ENCODE measurements at places on chromosomes 13 and 19.

DNA sequence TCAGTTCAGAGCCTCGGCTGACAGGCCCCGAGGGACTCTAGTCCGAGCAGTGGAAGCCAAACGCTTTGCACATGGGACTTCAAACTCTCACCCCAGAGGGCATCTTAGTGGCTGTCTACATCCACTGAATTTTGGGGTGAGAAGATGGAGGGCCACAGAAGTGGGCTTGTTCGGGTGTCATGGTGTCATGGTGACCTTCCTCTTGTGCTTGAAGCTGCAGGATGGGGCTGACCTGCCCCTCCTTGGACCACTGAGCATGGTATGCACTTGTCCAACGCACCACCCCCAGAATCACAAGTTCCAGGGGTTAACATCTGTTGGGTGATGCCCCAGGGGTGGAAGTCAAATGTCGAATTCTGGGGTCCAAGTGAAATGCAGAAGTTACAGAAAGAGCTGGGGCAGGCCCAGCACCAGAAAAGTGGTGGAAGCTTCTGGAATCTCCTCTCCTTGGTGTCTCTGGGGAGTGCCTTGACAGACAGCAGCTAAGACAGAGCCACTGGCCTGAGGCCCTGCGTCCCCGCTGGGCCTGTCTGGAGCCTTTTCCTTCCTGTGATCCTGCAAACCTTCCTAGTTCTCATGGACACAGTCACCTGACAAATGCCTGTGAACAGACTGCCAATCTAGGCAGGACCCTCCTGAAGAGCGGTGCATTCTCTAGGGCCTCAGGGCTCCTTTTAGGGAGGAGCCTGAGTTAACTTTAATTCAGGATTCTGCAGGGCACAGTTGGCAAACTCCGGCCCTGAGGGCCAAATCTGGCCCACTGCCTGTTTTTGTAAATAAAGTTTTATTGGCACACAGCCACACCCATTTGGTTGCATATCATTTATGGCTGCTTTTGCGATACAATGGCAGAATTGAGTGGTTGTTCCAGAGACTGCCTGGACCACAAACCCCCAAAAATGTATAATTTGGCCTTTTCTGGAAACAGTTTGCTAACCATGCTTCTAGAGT lies 65.1 kb upstream of the RANBP3 start:
- no peak for DNase-seq

- no peak for DNase-seq
Measured at GRCh38 chr13:114046431-114046975, 72.6 kb upstream of the C13orf46 start.

DNA sequence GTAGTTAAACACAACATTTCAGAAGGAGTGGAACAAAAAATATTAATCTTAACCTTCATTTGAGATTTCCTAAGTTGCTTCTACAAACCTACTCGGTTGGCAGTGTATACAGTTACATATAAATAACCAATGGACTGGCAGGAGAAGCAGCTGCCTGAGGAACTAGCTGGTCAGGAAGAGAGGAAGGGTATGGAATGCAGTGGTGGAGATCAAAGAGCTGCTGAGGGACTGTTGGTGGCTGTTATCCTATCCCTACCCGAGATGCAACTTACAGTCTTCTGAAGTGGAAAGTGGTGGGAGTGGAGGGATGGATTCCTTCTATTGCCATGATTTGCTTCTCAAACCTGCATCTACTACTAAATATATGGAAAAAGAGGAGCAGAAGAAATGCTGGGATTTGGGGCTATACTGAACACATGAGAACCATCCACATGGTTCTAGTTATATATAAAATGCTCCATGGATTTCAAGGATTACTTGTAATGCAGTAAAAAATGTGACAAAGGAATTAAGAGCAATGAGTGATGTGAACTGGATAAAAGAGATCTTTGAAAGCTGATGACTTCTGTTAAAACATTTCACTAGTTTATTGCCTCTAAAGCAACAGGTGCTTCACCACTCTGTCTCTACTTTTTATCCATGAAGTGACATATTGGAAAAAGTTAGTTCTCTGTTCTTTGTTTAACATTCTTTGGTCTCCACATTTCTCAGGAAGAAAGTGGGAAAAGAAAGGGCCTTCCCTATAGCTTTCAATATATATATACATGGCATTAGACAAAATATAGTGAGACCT lies 29.9 kb downstream of the MICU2 start:
- DNase-seq, result no peak

DNA sequence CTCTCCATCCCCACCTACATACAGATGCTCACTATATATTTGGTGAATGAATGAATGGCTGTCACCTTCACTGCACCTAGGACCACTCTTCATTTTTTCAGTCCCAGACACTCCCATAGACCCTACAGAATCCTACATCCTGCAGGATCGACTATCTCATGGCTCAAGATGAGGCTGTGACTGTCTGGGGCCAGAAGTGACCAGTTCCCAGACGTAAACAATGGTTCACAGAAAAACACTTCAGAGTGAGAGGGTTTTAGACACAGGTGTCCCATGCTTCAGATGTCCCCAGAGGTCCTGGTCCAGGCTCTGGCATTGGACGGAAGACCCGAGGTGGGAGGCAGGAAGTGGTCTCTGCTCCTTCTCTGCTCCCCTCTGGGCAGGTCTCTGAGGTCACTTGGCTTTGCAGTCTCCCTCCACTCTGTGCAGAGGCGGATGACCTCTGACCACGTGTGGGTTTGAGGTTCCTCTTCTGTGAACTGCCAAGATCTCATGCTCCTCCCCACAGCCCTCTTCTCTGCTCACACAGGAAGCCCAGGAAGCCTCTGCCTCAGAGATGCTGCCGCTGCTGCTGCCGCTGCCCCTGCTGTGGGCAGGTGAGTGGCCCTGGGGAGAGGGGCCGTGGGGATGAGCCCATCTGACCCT lies 24.9 kb downstream of the SIGLEC7 start:
- no peak for DNase-seq

- DNase-seq, result no peak
Measured at GRCh38 chr13:101258071-101258470, 158.2 kb downstream of the NALCN start.

GRCh38 chr13:52847682-52848432 lies 583 bp downstream of the PCDH8 start:
- DNase-seq, result no peak

GRCh38 chr19:29785955-29786589 lies 25.7 kb upstream of the CCNE1 start:
- no peak for DNase-seq

DNA sequence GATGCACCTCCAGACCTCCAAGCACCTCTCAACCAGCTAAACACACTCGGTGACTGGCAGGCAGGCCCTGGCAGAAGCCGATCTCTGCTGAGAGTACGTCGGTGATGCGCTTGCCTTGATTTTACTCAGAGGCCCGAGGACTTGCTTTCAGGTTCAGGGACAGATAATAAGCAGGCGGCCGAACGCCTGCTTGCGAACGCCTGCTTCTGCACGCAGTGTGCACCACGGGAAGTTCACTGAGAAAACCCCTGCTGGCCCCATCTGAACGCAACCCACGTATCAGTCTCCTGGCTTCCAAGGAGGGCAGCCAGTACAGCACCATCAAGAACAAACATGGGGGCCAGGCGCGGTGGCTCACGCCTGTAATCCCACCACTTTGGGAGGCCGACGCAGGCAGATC lies 108.0 kb downstream of the STK24 start:
- no peak for DNase-seq

Measured in cerebellar nuclear complex (tissue), 1 donor.